ENCODE measurements at places on chromosomes 4 and X.
A peak's percentile ranks its signal among the peaks of the same experiment; 100 is the strongest.

- no peak for DNase-seq
Measured at GRCh38 chrX:17449866-17450265, 74.9 kb downstream of the NHS start.

DNA sequence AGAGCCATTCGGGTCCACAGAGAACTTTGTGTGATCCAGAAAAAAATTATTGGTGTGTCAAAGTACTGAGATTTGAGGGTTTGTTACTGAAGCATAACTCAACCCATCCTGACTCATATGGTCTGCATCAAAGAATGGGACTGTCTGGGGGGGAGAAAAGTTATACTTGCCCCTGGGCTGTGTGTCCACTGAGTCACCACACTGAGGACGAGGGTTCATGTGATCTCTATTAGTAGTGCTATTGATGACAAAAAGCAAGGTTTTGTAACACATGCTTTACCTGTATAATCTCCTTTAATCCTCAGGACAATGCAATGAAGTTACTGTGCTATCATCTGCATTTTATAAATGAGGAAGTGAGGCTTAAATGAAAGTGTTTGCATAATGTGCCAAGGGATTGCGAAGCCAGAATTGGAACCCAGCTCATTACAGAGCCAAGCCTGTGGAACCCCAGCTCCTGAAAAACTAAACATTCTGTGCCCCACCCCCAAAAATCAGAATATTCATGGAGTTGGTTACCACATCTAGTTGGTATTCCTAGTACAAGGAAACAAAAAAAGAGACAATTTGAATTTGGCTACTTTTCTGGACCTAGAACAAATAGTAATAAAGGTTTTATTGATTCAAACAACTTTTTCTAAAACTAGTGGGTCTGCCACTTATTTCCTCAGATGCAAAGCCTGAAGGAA is 31.2 kb downstream of the CCDC149 start:
- DNase-seq: no peak

- DNase-seq: no peak
Measured at GRCh38 chr4:81492606-81493230, 21.0 kb upstream of the RASGEF1B start.

DNA sequence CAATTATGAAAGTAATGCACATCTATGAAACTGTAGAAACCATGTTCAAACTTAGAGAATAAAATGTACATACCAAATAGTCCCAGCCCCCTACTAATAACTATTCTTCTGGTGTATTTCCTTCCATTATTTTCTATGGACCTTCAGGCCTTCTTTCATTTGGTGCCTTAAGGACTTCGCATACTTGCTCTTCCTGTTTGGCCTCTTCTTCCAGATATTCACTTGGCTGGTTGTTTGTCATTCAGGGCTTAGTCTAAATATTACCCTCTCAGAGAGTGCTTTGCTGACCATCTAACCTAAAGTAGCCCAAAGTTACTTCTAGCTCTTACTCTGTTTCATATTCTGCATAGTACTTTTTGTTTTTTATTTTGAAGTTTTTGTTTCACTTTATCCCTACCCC is 70.3 kb upstream of the ARMCX2 start:
- no peak for DNase-seq

DNA sequence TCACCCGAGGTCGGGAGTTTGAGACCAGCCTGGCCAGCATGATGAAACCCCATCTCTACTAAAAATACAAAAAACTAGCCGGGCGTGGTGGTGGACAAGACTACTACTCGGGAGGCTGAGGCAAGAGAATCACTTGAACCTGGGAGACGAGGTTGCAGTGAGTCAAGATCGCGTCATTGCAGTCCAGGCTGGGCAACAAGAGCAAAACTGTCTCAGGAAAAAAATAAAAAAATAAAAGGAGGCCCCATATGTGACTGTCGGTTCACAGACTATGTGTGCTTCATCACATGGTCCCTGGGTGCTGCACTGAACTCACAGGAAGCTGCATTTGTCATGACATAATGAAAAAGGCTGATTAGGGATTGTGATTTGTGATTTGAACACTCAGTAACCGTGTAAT is 6.4 kb downstream of the TRIML1 start:
- DNase-seq: peak; percentile 9

All from astrocyte of the spinal cord (primary cell).